ENCODE measurements at places on chromosomes 16 and 17. TPM values are rescaled to one million over a fixed set of nuclear protein-coding genes. Genes with fewer than 3 reads are reported as not detected.
A peak's percentile ranks its signal among the peaks of the same experiment; 100 is the strongest.

GRCh38 chr17:78526231-78527025 is 50.8 kb downstream of the DNAH17 start:
- DNase-seq: no peak

- DNase-seq: peak; percentile 41
These were observed 7.0 kb downstream of the PSME3IP1 start for GRCh38 chr16:57178793-57179212.

DNA sequence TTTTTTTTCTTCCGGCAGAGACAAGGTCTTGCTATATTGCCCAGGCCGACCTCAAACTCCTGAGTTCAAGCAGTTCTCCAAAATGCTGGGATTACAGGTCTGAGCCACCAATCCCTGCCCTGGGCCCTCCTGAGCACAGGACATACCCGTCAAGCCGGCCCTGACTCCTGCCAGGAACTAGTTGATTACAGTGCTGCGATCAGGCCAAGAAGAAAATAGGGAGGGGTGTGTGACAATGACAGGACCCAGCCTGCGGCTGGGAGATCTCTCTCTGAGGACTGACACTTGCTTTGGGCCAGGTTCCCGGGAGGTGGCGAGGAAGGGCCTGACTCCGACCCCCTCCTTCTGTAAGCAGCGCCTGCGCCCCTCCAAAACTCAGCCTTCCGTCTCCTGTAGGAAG is 276.6 kb downstream of the MRTFB start:
- DNase-seq: no peak

- no peak for DNase-seq
These were observed 429.7 kb downstream of the SLC39A11 start for GRCh38 chr17:72662827-72663190.

DNA sequence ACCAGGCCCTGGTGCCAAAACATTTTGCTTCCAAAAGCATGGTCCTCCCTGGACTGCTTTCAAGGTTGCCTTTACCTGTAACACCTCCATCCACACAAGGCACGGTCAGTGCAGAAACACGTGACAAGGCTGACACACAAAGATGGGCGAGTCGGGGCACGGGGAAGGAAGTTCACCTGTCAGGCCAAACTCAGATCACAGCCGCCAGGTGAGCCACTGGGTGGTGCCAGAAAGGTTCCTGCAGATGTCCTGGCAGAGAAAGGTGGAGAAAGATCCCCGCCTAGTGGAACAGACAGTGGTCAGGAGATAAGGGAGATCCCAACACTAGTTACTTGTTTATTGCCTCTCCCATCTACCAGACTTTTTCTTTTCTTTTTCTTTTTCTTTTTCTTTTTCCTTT is 155.3 kb downstream of the AIPL1 start:
- no peak for DNase-seq

The CX3CL1 gene
- polyA plus RNA-seq: 0.89 TPM

- DNase-seq: peak; percentile 49
These were observed 20.4 kb upstream of the ADAM11 start for GRCh38 chr17:44738214-44738906.

DNA sequence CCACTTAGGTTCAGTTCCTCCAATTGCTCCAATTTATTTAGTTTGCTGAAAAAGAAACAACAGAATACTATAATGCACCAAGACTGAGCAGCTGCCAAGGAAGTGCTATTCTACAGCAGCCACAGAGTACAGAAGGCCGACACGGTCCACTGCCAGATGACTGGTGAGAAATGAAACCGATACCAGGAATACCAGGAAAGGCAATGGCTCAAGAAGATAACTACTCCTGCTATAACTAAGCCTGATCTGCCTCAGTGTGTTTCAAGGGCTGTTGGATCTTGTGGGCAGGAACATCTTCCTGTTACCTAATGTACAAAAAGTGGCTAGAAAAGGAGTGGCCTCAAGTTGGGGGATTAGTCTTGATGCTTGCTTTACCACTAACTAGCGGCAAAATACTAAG is 32.8 kb downstream of the MARVELD3 start:
- DNase-seq: no peak

DNA sequence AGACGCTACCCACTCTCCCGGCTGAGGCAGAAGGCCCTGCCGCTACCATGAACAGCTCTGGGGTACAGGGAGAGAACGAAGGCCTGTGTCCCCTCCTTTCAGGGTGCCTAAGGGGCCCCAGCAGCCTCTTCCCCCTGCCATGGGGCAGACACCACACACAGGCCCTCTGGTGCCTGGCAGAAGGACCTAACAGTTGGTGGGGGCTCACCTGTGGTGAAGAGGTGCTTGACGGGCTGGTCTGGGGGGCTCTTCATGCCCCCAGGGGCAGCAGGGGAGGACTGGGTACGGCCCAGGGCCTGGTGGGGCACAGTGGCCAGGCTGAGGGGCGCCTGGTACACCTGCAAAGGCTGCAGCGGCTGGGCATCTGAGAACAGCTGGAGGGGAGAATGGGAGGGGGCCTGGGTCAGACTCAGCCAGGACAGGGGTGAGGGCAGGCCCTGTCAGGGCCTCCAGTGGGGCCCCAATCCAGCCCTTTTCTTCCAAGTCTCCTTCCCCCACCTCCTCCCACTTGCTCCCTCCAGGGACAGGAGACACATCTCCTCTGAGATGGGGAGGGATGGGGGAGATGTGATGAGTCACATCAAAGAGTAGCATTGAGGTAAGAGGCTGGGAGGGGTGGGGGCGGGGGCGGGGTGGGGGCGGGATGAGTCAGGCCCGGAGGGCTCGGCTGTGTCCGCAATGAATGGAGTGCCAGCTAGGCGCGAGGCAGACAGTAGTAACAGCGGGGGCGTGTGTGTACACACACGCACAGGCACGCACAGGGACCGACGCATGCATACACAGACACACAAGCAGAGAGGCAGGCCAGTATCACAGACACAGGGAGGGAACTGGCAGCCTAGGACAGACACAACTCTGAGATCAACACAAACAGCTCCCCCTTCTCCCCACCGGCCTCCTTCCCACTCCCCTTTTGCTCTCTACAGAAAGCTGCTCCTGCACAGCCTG is 16.1 kb downstream of the G6PC3 start:
- peak; percentile 98 for DNase-seq

The PEMT gene
- 49.5 TPM for polyA plus RNA-seq

The PAFAH1B1 gene
- 52.7 TPM for polyA plus RNA-seq

GRCh38 chr17:7183433-7184090 is 4.4 kb upstream of the ASGR1 start:
- no peak for DNase-seq

DNA sequence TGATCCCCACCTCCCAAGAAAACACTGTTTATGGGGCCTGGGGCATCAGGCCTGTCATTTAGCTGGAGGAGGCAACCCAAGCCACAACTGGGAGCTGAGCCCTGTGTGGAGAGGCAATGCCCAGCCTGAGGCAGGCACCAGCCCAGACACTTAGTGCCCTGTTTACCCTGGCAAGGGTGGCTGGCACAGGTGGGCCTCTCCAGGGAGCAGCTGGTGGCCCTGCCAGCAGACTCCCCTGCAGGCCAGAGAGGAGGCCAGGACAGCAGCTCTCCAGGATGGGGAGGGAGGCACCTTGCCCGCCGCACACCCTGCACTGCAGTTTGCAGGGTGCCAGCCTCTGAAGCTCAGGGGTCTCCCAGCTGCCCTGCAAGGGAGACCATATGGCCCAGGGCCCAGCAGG is 9.1 kb upstream of the TMEM92 start:
- no peak for DNase-seq

DNA sequence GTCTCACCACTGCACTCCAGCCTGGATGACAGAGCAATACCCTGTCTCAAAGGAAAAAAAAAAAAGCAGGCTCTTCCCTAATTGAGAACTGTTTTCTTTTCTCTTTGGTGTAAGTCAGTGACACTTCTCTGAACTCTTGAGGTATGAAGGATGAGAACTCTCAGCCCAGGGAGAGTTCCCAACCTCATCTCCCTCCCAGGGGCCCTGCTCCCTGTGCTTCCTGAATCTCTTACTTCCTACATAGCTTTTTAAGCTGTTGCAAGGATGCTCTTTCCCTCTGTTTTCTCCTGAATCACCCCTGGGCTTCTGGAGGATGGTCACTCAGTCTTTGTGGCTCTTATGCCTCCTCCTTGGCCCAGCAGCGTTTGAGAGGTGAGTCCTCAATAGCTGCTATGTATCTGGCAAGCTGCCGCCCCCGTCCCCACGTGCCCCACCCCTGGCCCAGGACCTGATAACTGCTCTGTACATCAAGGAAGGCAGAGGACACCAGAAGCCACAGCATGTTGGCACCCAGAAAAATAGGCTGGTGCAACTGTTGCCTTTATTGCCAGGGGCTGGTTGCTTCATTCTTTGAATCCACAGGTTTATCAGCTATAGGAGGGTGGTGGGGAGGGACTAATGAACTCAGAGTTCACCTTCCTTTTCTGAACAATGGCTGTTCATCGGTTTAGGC is 24.0 kb downstream of the IGF2BP1 start:
- peak; percentile 29 for DNase-seq

DNA sequence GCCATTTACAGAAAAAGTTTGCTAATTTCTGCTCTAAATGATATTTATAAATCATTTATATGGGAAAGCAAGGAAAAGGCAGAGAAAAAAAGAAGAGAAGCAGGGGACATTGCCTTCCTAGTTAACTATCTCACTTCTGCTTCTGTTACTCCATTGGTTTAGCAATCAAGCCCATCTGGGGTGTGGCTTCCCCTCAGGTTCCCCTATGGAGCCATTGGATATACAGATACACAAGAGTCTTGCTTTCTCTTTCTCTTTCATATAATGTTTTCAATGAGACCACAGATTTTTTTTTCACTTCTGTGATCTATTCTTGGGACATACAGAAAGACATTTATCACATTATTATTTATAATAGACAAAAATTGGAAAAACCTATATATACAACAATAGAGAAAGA is 105.6 kb upstream of the TOM1L1 start:
- no peak for DNase-seq

DNA sequence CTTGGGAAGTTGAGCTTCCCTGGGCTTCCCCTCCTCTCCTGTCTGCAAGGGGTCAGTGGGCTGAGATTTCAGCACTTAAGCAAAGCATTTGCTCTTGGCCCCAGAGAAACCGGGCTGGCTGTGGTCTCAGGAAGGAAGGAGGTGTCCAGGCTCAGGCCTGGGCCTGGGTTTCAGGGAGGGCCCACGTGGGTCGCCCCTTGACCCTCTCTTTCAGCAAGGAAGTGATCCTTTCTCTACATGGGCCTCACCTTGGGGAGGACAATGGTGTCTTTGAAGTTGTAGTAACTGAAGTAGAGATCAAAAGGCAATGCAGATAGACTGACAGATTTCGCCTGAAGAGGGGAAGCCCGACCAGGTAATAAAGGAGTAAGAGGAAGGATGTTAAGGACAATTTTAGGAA is 2.7 kb downstream of the NOD2 start:
- no peak for DNase-seq

- no peak for DNase-seq
These were observed at the start of gene IRX6 for GRCh38 chr16:55323637-55324271. Gene IRX6, plus strand, starts transcription at chr16:55324203. Its CDS starts 889 bp downstream, at chr16:55325092.

DNA sequence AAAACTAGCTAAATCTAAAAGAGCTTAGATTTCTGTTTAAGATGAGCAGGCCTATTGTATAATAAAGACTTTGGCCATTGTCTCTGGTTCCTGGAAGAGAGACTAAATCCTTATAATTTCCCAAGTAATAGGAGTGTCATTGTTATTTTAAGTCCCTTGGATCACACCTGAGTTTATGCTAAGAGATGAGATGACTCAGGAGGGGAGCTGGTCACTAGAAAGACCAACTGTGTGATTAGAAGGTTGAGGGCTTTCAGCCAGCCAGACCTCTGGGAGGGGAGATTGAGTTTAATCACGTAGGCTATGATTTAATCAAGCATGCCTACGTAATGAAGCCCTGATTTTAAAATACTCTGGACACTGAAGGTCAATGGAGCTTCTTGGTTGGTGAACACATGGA is 156.9 kb upstream of the C17orf78 start:
- DNase-seq: no peak

The PTRH2 gene
- 45.7 TPM for polyA plus RNA-seq

GRCh38 chr16:24298548-24299167 is 42.5 kb downstream of the CACNG3 start:
- no peak for DNase-seq
